ENCODE measurements at places on chromosomes 7 and 10.

DNA sequence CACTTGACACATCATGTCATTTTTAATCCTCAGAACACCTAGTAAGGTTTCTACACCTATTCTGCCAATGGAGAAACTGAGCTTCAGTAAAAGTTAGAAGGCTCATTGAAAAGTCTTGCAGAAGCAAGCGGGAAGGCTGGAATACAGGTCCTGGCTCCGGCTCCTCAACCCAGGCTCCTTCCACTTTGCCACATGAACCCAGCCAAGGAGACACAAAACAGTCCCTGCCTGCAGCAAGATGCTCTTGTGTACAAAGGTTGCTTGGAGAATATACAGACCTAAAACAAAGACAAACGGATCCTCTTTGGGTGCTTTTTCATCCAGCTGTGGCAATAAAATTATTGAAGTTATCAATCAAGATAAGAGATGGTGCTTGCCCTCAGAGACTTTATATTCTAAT is 106.8 kb downstream of the SORBS1 start:
- DNase-seq = no peak

DNA sequence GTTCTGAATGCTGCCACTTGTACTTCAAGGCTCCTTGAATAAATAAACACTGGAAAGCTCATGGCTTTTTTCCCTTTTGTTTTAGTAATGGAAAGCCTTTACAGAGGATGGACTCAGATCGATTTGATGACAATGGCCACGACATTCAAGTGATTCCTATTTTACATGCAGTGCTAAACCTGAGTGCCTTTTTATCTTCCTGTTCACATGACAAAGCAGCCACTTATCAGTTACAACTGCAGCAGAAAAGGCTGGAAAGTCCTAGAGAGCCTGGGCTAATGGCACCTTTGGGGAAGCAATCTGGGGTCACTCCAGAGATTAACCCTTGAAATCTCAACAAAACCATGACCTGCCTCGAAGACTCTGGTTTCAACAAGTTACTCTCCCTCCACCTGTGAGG is 249.0 kb upstream of the AUTS2 start:
- DNase-seq = no peak

- DNase-seq = no peak
Measured at GRCh38 chr10:42646687-42647640, 8.6 kb upstream of the ZNF33B start.

GRCh38 chr7:38396852-38397251 is 123.4 kb upstream of the TARP start:
- DNase-seq = no peak
